ENCODE measurements at places on chromosomes 2 and 18.
A peak's percentile ranks its signal among the peaks of the same experiment; 100 is the strongest.

- DNase-seq: no peak
These were observed 120.9 kb upstream of the RND3 start for GRCh38 chr2:150608341-150608740.

DNA sequence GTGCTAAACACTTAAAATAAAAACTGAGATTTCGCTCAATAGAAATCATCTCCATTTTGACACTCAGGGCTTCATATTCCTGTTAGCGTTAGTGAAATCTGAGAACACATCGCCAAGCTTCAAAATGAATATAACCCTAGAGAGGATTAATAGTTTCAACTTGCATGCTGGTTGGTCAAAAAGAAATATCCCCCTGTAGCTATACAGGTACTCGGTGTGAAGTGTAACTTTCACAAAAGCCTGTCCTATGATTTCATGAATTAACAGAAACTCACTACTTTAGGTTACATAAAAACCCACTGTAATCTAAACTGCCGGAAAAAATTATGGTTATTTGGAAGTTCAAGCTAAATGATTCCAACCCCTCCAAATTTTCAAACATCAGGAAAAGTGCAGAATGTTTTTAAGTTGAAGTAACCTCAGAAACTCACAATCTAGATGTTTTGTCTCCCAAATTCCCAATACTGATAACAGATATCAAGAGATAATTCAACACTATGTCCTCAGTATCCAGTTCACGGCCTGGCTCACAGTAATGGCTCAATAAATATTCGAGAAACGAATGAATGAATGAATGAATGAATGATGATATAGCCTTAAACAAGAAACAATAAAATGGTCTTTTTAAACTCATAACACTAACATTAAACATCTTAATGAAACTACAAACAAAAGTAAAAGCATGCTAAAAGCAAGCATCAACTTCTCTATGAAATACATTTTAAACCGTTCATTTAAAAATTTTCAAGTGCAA lies 2.5 kb downstream of the TLK1 start:
- DNase-seq: no peak

GRCh38 chr18:29147944-29148343 lies 971.0 kb upstream of the CDH2 start:
- no peak for DNase-seq

- DNase-seq: no peak
These were observed 1732.3 kb upstream of the PIK3C3 start for GRCh38 chr18:40222776-40223175.

DNA sequence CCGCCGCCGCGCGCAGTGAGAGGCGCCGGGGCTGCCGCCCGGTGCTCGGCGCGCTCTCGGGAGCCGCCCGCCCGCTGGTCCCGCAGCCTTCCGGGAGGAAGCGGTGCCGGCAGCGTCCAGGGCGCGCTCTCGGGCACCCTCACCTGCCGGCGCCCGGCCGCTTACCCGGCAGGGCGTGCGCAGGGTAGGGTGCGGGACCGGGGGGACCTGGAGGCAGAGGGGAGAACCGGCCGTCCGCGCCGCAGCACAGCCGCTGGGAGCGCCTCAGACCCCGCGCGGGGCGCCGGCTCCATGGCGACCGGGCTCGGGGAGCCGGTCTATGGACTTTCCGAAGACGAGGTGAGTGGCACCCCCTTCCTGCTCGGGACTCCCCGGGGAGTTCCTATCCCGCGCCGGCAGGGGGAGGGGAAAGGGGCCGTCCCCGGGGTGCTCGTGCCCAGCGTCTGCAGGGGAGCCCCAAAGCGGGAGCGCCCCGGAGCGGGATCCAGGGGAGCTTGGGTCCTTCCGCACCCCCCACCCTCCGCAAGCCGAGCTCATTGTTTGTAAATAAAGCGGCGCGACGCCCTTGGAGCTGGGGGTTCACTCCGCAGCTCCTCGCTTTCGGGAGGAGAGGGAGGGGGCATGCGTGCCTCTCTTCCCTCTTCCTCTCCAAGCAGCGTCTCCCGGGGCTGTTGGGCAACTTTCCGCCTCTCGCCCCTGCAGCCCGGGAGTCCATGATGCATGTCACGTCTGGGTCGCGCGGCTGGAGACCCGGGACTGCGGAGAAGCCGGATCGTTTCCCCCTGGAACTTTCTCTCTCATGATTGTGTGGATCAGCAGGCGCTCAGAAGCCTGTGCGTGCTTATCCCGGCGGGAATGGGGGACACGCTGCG lies 580 bp downstream of the NEDD4L start:
- peak; percentile 23 for DNase-seq

- no peak for DNase-seq
These were observed 101.2 kb downstream of the SETBP1 start for GRCh38 chr18:44781886-44782285.

DNA sequence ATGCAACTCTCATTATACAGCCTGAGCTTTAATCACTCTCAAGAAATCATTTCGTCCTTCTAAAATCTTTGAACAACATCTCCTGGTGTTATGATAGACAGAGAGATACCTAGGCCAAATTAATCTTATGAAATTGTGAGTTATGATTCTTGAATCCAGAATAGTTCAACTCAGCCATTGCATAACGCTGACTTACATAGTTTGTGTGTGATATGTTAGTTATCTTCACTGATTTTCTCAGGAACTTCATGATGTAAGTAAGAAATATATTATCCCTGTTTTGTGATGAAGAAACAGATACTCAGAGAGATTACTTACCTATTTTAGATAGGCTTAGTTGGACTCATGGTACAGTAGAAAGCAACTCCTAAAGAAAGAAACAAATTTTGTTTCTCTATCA lies 684.4 kb downstream of the ZEB2 start:
- no peak for DNase-seq

- DNase-seq: no peak
These were observed 115.1 kb downstream of the SH3BP4 start for GRCh38 chr2:235066895-235067294.

DNA sequence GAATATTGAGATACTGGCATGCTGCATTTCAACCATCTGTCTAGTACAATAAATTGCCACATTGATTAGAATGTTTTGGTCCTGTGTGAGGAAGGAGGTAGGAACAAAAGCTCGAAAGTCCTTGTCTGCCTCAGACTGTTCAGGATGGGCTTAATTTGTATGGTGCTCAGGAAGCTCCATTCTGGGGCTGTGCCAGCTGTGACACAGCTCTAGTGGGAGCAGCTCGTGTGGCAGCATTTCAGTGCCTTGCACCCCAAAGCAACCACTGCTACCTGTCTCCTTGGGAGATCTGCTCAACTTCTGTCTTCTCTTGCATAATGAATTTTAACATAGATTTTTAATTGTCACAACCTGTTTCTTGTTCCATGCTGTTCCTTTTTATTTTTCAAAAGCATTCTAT lies 144.4 kb upstream of the THUMPD2 start:
- DNase-seq: no peak

DNA sequence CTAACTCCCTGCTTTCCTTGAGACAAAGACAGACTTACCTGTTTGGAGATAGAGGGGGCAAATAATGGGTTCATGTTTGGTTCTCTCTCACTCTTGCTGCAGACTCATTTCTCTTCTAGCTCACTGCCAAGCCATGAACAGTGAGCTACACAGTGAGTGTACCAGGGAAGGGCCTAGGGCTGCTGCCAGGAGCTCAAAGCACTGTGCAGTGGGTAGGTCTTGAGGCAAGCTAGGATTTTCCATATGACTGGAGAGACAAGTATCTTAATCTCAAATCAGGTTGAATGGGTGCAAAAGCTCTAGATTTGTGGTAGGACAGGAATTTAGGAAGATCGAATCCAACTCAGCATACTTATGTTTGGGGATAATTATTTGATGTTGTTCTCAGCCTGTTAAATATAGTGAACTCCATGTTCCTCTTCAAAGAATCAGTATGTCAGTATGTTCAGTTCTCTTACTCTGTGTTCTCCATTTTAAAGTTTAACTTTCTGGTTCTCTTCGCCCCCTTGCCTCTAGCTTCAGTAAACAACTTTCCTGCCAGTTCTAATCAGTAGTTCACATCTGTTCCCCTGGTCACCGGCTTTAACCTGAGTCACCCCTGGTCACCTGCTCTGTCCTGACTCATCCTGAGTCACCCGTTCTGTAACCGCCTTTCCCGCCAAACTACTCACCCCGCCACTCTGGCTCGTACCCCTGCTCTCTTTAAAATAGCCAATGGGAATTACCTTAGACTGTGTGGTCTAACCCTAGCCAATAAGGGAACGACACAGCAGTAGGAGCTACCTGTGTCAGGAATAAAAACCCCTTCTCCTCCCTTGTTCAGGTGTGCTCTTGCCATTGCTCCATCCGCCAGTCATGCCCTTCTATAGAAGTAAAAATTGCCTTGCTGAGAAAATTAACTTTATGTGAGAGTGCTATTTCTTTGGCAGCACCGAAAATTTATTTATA lies 21.9 kb downstream of the SLC25A52 start:
- no peak for DNase-seq

DNA sequence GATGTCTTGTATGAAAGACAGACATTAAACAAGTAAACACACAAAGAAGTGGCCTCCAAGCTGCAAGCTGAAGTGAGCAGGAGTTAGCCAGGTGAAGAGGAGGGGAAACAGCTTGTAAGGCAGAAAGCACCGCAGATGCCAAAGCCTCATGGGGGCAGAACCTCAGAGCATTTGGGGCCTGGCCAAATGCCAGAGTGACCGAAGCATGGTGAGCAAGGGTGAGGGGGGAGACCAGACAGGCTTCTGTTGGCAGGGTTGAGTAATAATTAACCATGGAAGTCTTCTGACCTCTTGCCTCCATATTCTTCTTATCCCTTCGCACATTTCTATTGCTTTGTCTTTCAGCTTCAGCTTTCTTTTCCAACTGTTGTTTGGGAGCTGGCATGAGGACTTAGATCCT lies 5.6 kb downstream of the QPCT start:
- no peak for DNase-seq

DNA sequence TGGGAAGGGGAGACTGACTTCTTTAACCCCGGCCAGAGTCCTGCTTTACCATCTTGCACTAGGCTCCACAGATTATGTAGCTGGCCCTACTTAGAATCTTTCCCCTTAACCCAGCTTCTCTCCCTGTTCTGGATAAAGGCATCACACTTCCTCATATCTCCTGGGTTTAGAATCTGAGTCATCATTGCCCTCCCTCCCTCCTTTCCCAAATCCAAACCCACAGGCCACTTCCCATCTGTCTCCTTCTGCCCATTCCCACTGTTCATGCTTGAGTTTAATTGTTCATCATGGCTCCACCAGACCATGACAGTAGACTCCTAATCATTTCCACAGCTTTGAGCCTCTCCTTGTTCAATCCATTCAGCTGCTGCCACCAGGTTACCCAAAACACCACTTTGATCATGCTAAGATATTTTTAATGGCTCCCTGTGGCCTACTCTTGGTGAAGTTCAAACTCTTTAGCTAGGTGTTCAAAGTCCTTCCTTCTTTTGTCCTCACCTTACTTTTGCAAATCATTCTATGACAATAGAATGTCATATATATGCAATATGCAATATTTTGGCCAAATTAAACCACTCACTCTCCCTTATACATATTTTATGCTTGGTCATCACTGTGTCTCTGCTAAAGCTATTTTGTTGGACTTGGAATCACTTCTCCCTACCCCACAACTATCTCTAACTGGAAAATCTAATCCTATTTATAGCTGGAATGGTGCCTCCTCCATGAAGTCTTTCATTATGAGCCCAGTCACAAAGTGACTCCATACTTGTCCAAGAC lies 5.5 kb downstream of the PDE11A start:
- no peak for DNase-seq

GRCh38 chr18:61699397-61700110 lies 193.3 kb downstream of the RNF152 start:
- DNase-seq: no peak

DNA sequence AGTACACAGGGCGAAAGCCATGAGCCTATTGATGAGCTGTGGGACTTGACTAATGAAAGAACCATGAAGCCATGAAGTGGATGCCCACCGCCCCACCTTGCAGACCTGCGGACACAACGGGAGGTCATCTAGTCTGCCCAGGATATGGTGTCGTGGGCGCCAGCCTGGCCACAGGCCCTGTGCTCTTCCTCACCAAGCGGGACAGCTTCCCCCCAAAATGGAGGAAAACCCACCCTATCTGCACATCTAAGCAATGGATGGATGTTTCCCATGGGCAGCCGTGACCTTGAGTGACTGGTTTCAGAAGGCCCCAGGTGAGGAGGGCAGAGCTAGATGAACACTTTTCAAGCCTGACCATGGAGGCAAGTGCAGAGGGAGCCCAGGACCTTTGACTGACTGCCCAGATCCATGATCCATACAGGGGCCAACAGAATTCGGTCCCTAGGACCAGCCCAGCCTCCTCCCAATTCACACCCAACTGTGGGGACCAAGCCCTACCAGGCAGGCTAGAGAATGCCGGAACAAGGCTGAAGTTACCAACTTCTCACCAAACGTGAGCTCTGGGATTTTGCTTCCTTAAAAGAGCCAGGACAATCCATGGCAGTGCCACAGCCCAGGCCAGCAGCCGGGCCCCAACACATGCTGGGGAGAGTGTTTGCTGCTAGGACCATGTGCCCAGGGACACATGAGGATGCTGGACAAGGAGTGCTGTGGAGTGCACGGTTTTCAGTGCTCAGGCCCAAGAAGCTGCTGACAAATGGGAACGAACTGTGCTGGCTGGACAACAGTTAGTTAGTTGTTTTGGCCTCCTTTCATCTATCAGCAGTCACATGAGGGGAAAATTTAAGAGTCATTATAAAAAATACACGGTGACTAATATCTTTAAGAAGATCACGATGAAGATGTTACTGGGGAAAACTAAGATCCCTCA lies 249.4 kb downstream of the HDAC4 start:
- DNase-seq: no peak

DNA sequence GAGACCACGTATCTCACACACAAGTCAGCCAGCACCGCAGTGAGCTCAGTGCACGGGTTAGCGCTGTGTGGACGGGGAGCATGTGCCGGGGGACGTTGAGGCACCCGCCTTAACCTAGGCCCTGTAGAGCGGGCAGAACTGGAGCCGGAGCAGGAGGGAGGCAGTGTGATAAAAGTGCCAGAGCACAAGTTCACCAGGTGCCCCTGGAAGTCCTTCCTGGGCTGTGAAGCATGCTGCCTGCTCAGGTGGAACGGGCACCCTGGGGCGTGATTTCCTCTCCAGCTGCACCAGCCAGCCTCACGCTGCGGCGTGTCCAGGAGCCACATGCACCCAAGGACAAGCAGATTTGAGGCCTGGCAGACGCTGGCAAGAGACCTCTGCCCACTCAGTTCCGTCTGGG lies 50.3 kb downstream of the ITGB1BP1 start:
- no peak for DNase-seq

All from thoracic aorta (tissue), 2 donors.